ENCODE measurements at places on chromosomes 5 and 9. TPM values are rescaled to one million over a fixed set of nuclear protein-coding genes. Genes with fewer than 3 reads are reported as not detected.
A peak's percentile ranks its signal among the peaks of the same experiment; 100 is the strongest.

BARX1 gene
- not detected for total RNA-seq

IL9 gene
- total RNA-seq = not detected

SHISAL2B gene
- total RNA-seq = not detected

IFNK gene
- not detected for total RNA-seq

DMRT2 gene
- 3.6 TPM for total RNA-seq

NR4A3 gene
- total RNA-seq = 124 TPM

IFNE gene
- not detected for total RNA-seq

GDF9 gene
- total RNA-seq = not detected

SLC46A2 gene
- total RNA-seq = 0.35 TPM

ELAVL2 gene
- not detected for total RNA-seq

SLC34A1 gene
- not detected for total RNA-seq

SLC45A2 gene
- total RNA-seq = not detected

ZNG1C gene
- 18.5 TPM for total RNA-seq

DBH gene
- total RNA-seq = not detected

NEK6 gene
- 97.9 TPM for total RNA-seq

DNA sequence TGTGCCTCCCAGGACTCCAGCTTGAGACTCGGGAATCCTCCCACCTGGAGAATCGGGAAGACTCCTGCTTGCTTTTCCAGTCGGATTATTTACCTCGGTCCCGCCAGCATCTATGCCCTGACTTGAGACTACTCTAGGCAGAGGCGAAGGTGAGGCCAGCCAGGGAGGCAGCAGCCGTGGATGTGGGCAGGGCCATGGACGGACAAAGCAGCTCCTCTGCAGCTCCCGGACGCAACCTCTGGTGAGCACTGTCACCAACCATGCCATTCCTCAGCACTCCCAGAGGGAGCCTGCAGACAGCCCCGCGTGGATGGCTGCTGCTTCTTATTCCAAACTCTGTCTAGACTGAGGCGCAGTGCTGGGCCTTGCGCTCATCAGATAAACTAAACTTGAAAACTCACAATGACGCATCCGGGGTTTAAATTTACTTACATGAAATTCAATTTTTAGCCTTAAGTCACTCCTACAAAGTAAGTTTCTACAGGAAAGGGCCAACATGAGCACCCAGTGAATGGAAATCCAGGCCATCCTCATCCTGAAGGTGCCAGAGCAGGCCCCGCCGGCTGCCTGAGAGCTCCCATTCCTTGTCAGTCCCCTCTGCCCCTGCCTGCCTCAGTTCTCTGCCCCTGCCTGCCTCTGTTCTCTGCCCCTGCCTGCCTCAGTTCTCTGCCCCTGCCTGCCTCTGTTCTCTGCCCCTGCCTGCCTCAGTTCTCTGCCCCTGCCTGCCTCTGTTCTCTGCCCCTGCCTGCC, 17.8 kb downstream of the MED10 start:
- peak; percentile 87 for DNase-seq

DNA sequence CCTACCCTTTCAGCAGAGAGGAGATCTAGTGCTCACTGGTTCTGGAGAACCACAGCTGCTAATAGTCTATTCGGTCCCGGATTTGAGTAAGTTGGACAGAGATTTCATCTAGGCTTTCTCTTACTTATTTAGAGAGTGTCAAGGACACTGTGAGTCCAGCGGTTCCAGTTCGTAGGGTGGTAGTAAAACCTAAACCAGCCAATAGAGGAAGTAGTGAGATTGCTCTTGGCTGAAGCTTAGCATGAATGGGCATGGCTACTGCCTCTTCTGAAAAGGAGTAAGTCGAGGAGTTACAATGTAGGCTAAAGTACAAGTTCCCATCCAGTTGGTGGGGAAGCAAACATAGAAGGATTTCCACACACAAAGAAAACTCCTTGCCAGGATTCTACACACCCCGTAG, 109.6 kb upstream of the MOCS2 start:
- DNase-seq = no peak

GRCh38 chr5:65873181-65873750, 53.1 kb upstream of the ERBIN start:
- DNase-seq = no peak

GRCh38 chr5:105616599-105616998, 2054.0 kb upstream of the NUDT12 start:
- no peak for DNase-seq

DNA sequence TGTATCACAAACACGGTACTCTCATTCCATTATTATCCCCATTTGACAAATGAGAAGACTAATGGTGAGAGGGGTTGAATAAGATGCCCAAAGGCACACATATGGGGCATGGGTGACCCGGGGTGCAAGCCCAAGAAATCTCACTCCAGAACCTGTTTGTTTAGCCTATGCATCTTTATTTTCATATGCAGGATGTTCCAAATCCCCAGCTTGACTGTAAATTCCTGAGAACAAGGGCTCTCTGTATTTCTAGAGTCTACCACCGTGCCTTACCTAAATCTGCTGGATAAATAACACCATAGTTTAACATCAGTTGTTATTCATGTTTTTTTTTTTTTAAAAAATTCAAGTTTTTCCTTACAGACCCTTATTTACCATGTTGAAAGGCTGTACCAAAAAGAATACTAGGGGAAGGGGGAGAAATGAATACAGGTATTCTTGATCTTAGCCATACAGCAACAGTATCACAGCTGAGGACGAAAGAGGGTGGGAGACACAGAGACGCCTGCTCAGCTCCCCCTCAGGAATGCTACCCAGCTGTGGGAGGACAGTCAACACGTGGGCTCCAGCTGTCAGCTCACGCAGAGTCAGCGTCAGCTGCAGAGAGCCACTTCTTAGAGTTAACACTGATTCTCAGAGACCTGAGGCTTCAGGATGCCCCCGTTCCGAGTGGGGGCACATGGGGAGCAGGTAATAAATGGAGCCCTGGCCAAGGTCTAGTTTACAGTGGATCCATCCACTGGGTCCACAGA, 86.6 kb downstream of the MED27 start:
- no peak for DNase-seq

GRCh38 chr9:115088860-115089259, 29.1 kb downstream of the TNC start:
- DNase-seq = no peak

DNA sequence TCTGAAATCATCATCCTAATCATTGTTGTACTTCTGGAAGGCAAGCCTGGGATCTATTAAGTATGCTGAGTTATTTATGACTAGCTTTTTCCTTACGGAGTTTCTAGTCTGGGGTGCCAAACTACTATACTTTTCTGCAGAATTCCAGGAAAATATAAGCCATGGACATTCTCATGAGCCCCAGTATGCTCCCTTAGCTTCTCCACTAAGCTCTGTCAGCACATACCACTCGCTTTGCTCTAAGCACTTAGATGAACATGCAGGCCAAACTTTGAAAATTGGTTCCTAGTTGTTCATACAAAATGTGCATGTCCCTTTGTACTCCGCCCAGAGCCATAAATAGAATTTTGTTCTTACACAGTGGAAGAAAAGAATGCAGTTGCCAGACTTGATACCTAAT, 284.6 kb downstream of the ARRDC3 start:
- DNase-seq = no peak

GRCh38 chr9:94758031-94758430, 31.5 kb downstream of the AOPEP start:
- no peak for DNase-seq

- no peak for DNase-seq
Measured at GRCh38 chr9:121985792-121986494, 107.2 kb downstream of the TTLL11 start.

DNA sequence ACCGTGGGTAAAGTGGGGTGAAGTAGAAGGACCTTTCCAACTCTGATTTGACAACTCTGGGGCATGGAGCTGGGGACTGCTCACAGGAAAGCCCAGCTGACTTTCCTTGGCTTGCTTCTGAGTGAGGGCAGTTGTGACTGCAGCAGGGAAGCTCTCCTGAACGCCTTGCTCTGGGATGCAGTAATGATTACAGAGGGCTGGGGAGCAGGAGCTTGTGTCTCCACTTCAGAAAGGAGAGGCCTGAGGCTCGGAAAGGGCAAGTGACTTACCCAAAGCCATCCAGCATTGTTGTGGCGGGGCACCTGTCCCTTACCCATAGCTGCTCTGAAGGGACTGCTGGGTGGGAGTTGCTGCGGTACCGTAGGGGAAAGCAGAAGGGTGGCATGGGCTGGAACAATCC, 41.2 kb downstream of the GSN start:
- DNase-seq = no peak

GRCh38 chr5:61245486-61245885, 83.2 kb upstream of the SMIM15 start:
- no peak for DNase-seq

DNA sequence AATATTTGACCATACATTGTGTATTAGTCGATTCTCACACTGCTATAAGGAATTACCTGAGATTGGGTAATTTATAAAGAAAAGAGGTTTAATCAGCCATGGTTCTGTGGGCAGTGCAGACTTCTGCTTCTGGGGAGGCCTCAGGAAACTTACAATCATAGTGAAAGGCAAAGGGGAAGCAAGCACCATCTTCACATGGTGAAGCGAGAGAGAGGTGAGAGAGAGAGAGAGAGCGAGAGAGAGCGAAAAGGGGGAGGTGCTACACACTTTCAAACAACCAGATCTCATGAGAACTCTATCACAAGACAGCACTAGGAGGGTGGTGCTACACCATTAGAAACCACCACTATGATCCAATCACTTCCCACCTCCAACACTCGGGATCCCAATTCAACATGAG, 4.1 kb upstream of the GRAMD2B start:
- no peak for DNase-seq

- no peak for DNase-seq
Measured at GRCh38 chr5:157867751-157868387, 8.9 kb upstream of the CLINT1 start.

- DNase-seq = no peak
Measured at GRCh38 chr5:40383749-40384651, 295.7 kb upstream of the PTGER4 start.

GRCh38 chr5:68333649-68334552, 118.3 kb downstream of the PIK3R1 start:
- no peak for DNase-seq

- no peak for DNase-seq
Measured at GRCh38 chr9:26811106-26811505, 81.5 kb downstream of the CAAP1 start.

DNA sequence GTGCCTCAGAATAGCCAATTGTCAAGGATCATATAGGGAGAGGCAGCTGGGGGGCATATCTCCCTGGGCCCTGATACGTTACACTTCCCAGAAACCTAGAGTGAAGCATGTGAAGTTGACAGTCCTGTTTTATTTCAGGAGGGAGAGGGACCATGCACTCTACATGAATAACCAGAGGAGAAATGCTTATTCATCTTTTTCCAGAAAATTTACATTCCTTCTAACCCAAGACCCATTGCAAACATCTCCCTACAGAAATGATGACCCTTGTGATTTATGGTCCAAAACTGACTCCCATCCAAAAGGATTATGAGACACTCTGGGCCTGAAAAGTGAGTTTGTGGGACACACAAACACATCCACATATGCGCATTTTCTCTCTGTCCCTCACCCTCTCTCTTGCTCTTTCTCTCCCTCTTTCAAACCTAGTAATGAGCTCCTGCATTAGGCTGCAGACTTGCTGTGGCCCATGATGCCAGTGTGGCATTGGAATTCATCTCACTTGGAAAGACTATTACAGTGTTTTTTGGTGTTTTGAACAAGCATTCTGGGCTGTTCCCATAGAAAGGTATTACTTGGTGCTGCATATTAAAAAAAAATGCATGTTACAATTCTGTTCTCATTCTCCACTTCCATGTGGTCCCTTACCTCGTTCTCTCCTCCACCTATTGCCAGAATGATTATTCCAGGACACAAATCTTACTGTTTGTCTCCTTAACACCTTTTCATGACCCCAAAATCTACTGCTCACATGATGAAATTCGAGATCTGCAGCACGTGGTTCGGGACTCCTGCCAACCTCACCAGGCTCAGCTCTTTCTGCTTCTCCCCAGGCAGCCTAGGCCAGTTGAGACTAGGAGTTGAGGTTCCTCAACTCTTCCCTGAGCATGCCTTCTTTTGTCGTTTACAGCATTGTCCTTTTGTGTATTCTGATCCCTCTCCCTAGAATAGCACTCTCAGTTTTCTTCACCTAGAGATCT, 451.3 kb upstream of the KLF4 start:
- DNase-seq = no peak

DNA sequence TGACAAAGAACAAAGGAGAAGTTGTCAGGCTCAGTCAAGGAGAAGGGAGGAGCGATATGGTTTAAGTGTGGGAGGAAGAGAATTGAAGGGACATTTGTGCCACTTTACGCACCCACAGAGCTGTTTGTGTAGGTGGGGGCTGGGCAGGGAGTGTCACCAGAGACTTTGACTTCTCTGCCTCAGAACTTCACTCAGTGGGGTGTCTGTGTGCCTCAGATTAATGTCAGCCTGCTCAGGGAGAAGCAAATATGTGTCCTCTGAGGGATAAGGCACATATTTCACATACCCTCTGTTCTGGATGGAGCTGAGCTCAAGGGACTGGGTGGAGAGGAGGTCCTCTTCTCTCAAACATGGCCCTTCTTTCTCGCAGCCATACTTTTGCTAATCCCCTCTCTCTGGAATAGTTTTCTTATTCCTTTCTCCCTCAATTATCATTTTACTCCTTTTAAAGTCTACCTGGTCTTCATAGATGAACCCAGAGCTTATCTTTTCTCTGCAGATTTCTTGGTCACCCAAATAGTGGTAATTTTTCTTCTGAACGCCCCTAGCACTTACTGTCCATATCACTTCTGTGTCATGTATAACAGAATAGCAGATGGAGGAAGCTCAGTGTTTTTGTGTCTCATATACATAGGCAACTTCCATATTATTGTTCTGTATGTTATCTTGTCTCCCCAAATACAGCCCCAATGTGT, 77.0 kb downstream of the IQGAP2 start:
- no peak for DNase-seq

DNA sequence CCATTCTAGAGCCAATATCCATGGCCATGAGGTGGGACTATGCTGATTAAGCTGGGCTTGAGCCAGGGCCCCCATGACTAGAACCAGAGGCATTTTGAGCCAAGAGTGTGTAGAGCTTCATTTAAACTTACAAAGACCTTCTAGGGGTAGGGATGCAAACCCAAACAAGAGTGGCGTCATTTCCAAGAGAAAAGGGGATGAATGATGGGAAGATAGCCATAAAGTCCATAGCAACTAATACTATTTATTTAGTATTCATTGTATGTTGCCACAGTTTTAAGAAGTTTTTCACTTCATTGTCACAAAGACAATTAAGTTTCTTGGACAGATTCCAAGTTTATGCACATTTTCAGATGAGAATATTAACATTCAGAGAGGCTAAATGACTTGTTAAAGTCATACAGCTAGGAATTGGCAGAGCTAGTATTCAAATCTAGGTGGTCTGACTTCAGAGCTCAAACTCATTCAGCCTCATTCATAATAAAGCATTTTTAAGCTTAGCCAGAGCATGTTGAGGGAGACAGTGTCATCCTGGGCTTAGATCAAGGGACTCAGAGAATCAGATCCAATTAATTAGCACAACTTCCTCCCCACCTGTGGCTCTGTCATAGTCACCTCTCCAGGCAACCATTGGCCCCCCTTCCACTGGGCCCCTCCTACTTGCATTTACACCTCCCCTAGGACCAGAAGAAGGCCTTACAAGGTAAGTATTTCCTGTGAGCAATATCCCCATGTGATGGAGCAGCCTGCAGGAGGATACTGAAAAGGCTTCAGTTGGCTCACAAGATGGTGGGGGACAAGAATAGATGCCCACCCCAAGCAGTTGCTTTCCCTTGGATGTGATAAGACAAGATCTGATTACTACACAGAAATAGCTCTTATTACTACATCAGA, 95.0 kb upstream of the PCSK1 start:
- DNase-seq = no peak

All from mesenteric fat pad (tissue), 1 donor.